ENCODE measurements at places on chromosomes 5 and 9.

- no peak for DNase-seq
Measured at GRCh38 chr5:39195198-39195826, 24.1 kb downstream of the FYB1 start.

- no peak for DNase-seq
Measured at GRCh38 chr5:128228521-128228920, 145.0 kb downstream of the SLC12A2 start.

GRCh38 chr9:35745569-35745968, 3.5 kb downstream of the GBA2 start:
- no peak for DNase-seq

DNA sequence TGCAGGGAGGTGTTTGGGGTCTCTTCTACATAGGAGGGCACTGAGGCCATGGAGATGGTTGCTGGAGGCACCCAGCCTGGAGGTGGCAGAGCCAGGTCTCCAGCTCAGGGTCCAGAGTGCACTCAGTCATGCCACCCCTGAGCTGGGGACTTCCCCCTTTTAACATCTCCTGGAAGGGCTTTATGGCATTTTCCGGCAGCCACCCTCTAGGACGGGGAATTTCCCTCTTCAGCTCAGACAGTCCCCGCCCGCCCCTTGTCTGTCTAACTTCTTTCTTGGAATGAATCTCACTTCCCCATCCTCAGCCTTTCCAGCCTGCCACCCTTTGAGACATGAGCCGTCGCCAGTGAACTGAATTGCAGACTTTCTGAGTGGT, 49.9 kb downstream of the COL15A1 start:
- no peak for DNase-seq

DNA sequence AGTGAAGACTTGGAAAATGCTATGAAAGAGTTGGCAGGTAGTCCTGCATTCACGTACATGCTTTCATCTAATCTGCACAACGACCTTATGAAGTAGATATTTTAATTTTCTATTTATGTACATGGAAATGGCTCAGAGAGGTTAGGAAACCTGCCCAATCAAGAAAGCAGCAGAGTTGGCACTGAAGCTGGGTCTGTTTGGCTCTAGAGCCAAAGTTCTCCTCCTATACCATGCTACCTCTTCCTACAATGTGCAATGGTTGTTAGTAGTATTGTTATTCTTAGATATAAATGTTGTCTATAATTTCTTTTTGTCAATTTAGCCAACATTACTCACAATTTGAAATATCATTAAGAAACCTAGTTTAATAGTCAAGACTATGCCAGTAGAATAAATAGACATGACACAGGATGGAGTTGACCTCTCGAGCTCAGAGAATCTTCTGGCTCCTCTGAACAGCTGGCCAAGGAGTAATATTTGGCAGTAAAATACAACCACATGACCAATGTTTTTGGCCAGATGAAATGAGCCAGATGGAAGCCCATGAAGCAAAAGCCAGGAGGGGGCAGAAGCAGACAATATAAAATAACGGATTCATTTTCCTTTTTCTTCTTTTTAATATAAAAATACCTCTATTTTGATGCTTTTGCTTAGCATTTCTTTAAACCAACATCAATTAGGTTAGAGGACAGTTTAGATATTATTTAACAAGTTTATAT, 542.3 kb downstream of the PDE4D start:
- no peak for DNase-seq

- no peak for DNase-seq
Measured at GRCh38 chr9:108621991-108622855, 233.6 kb downstream of the ACTL7B start.

DNA sequence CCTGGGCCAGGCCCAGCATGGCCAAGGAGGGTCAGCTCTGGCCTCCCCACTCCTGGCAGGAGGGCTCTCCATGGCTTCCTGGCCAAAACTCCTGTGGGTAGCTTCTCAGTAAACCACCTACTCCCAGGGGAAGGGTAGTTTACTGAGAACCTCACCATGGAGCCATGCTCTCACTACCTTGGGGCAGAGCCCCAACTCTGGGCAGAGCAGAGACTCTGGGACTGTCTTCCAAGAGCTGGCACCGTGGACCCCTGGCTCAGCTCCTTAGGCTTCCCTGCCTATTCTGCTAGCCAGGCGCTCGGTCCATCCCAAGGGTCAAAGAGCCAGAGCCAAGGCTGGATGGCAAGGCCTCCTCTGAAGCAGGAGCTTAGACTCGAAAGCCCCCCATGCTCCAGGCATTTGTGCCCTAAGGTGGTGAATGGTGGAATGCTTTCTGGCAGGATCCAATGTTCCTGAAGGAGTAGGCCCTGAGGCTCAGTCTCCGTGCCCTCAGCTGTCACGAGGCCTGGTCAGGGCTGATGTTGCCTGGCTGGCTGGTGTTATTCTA, 19.6 kb downstream of the TCF7 start:
- no peak for DNase-seq

DNA sequence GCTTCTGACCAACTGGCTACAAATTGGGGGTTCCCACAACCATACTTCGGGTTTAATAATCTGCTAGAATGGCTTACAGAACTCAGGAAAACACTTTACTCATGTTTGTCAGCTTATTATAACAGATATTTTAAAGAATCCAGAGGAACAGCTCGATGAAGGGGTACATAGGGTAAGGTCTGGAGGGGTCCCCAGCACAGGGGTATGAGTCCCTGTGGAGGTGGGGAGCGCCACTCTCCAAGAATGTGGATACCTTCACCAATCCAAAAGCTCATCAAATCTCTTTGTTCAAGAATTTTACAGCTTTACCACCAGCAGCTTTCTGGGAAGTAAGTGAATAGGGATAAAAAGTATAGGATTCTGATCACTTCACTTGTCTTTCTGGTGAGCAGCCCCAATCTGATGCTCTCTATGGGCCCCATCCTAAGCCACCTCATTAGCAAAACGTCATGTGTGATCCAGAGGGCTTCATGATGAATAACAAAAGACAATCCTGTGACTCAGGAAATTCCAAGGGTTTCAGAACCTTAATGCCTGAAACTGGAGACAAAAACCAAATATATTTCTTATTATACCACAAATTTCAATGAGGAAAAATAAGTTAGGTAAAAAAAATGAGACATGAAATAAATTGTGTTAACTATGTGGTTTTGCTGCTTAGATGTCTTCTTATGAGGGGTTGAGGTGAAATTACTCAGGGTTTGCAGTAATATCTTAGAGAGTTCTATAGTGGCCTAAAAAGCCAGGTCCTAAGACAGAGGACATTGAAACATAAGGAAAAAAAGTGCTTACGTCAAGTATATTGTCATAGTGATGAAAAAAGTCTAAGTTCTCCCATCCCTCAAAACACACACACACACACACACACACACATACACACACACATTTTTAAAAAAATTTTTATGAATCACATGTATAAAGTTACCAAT, 290.5 kb downstream of the ANXA1 start:
- DNase-seq, result no peak

DNA sequence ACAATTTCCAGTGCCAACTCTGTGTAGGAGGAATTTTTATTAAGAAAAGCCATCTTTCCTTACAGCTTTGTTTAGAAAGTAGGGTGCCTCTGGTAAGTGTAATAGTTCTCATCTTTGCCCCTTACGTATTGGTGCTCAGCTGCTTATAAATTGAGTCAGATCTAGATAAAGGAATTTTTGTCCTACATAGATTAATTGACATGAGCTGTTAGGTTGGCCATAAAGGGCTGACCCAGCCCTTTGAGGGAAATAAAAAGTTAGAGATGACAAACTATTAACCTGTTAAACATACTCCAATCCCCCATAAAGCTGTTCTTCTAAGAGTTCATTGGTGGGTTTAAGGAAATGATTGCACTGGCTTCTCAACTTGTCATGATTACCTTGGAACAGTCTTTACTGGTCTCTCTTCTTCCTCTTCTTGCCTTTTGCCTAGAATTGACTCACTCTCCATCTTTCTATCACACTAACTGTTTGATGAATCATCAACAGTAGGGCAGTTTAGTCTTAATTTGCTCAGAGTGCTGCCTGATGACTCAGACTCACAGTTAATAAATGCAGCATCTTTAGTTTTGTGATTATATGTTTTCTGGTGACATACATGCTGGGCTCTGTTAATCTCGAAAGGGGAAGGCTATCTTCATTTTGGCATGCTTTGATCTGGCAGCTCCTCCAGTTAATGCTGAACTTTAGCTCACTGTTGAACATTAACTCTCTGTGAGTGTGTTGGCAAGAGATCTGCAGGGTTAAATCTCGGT, 51.7 kb downstream of the ARHGAP26 start:
- no peak for DNase-seq

GRCh38 chr9:128529191-128529590, 23.2 kb upstream of the SPTAN1 start:
- no peak for DNase-seq

GRCh38 chr5:131495536-131496399, 139.3 kb downstream of the RAPGEF6 start:
- no peak for DNase-seq

DNA sequence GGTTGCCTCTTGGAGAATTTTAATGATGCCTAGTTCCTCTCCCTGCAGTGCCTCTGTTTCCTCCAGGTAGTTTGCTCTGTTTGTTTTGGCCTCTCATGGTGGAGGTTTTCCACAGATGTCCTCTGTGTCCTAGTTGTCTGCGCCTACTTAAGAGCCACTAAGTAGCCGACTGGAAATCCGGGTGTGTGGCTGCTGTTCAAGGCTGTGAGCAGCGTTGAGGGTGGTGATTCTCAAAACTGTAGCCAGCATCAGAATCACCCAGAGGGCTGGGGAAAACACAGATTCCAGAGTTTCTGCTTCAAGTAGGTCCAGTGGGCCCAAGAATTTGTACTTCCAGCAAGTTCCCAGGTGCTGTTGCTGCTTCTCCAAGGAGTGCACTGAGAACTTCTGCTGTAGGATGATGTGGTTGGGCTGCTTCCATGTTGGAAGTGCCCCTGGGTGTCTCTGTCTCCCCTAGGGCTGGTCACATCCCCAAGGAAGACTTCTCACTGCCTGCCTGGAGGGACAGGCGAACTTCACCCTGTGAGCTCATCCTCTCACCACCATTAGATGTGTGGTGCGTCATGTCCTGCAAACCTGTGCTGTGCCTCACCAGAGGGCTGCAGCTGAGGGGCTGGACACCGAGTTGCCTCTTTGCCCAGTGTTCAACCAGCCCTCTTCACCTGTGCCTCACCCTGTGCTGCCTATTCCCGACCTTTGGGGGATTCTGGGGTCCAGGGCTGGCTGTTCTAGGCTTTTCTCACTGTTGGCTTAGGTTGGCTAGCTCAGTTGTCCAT, 34.8 kb downstream of the SECISBP2 start:
- no peak for DNase-seq

GRCh38 chr5:57749396-57749795, 266.8 kb upstream of the ACTBL2 start:
- DNase-seq, result no peak

- DNase-seq, result peak; percentile 87
Measured at GRCh38 chr9:4762886-4763541, 22.0 kb upstream of the AK3 start.

- DNase-seq, result no peak
Measured at GRCh38 chr9:86459191-86459590, 105.0 kb upstream of the TUT7 start.

GRCh38 chr5:98432378-98432777, 341.1 kb upstream of the RGMB start:
- DNase-seq, result no peak

DNA sequence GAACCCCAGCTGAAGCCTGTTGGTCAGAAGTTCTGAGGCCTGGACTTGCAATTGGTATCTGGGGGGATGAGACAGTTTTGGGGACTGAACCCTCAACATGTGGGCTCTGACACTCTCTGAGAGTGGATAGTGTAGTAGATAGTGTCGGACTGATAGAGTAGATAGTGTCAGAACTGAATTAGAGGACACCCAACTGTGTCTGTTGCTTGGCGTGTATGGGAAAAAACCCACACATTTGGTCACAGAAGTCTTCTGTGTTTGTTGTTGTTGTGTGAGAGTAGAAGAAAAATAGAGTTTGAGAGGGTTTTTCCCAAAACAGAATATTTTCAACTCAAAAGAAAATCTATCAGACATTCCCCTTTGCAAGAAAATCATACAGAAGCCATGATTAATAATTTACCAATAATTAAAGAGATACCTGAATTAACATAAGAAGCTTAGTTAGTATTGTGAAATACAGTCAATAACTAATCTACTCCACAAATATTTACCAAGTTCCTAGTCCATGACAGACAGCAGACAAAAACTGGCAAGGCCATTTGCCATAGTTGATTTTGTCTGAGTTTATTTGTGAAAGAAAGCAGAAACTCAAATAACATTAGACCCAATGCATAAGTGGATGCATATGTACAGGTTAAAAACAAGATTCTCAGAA, 170.9 kb downstream of the CTNND2 start:
- no peak for DNase-seq

DNA sequence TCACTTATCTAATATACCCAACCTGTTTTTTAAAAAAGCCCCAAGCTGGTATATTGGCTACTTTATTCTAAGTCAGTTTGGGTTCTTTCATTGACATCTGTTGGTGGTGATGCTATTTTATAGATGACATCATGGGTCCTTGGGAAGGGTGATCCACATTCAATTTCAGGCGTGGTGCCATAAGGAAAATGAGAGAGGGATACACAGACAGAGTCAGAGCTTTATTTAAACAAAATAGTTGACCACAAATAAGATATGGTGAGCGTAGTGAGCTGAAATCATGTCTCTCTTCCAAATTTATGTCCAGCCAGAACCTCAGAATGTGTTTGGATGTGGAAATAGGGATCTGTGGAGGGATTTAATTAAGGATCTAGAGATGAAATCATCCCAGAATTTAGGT, 302.4 kb downstream of the MAT2B start:
- no peak for DNase-seq

DNA sequence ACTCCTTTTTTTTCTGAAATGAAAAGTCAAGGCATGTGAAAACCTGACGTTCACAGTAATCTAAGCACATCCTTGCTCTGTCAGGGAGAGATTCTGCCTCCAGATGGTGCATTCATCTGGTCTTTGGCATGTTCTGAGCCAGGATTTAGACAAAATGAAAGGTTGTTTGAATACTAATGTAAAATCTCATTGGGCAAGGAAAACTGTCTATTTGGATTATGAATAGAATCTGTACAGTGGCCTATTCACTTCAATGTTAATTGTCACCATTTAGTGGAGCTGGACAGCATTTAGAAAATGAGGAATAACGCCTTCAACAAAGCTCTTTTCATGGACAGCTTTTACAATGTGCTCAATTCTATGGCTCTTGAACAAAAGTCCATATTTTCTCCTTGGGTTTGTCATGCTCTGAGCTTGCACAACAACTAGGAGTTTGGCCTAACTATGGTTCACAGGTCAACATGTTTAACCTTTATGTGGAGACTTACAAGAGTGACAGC, 28.9 kb downstream of the ARHGEF28 start:
- DNase-seq, result no peak

- no peak for DNase-seq
Measured at GRCh38 chr9:87389936-87390335, 107.7 kb upstream of the DAPK1 start.

DNA sequence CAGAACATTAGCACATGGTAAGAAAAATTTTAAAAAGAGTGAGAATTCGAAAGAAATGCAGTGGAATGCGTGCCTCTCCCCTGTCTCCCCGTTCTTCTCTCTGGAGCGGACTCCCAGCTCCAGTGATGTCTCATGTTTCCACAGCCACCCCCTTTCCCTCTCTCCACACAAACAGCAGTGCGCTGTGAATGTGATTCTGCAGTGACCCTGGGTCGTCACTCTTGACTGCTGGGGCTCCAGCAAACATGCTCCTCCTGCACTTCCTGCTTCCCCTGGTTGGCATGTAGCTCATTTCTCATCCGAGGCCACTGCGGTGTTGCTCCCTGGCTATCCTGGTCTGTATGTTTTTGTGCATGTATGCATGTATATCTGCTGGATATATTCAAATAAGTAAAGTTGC, 13.3 kb downstream of the PHF2 start:
- no peak for DNase-seq

- no peak for DNase-seq
Measured at GRCh38 chr9:96621618-96622017, 2.0 kb upstream of the CDC14B start.

- no peak for DNase-seq
Measured at GRCh38 chr9:81669041-81669651, 20.2 kb downstream of the TLE1 start.
